Globus pallidus (tissue), 1 donor: ENCODE measurements at places on chromosomes 1 and 21.

DNA sequence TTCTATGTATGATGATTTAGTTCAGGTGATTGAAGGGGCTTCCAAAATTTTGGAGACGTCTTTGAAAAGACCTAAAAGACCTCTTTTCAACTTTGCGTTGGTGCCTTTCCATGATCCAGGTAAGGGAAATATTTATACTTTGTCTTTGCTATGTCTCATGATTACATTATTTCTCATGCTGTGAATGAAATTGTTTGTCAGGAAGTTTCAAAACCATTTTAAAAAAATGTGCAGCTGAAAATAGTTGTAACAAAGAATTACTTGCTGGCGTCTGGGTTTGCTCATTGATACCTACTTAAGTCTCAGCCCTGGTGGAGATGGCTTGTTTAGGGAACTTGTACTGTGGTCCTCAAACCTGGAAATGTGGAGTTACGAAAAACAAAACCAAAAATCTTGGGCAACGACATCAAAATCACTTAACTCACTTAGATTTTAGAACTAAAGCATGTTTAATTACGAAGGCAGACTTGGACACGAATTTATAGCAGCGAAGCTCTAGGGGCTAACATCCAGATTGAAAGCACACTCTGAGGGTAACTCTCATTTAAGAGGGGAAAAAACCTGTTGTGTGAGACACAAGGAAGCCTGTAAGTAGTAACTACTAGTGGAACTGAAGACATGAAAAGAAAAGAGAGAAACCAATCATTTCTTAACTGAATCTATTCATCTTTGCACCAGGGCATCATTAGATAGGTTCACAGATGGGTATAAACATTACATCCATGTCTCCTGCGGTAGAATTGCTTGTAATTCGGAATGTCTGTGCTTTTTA lies 924 bp downstream of the HMCN1 start:
- no peak for DNase-seq

- no peak for DNase-seq
These were observed 30.5 kb downstream of the TMEM53 start for GRCh38 chr1:44643721-44644334.

- no peak for DNase-seq
These were observed 53.9 kb downstream of the DMRTB1 start for GRCh38 chr1:53512807-53513755.

- DNase-seq, result no peak
These were observed 234.3 kb upstream of the ADAMTS5 start for GRCh38 chr21:27201197-27201596.

DNA sequence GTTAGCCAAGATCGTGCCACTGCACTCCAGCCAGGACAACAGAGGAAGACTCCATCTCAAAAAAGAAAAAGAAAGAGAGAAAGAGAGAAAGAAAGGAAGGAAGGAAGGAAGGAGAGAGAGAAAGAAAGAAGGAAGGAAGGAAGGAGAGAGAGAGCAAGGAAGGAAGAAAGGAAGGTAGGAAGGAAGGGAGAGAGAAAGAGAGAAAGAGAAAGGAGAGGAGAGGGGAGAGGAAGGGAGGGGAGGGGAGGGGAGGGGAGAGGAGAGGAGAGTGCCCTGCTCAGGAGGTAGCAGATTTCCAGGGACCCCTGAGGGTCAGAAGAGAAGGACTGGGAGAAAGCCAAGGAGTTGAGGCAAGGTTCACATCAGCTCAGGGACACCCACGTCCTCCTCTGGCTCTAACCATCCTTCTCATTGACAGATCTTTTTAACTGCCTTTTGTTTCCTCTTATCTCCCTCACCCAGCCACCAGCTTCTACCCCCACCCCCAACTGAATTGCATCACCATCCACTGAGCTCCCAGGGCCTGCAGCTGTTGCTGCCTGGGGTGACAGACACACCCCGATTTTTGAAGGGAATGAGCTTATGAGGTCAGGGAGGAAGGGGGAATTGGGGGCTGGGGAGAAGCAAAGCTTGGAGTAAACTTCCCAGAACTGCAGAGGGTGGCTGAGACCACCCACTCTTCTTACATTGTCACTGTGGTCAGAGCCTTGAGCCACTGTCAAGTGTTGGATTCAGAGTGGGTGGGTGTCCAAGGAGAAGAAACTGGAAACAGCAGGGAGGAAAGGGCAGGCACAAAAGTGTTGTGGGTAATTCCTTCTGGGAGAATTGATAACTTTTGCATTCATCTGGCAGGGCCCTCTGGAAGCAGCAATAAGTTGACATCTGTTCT lies 91.6 kb downstream of the GLUL start:
- DNase-seq, result peak; percentile 87

DNA sequence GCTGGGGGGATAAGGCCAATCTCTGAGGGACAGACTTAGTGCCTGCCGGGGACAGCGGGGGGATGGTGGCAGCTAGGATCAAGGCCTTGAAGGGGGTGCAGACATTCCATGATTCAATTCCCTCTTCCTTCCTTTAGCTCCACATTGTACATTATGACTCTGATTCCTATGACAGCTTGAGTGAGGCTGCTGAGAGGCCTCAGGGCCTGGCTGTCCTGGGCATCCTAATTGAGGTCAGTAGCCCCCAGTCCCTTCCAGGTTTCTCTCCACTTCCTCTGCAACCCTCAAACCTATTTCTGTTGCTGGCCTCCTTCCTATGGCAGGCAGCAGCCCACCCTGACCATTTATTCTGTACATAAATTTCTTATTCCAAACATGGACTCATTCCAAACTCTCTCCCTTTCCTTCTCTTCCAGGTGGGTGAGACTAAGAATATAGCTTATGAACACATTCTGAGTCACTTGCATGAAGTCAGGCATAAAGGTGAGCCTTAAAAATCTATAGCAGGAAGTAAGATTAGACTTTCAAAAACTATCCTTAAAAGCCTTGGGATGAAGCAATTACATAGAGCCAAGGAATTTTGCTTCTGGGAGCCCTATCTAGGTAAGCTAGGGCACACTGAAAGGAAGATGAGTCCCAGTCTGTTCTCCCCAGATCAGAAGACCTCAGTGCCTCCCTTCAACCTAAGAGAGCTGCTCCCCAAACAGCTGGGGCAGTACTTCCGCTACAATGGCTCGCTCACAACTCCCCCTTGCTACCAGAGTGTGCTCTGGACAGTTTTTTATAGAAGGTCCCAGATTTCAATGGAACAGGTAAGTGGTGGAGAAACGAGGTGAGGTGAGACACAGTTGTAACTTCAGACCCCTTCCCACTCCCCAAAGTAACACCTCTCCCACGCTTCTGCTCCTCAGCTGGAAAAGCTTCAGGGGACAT lies 5.1 kb downstream of the CA14 start:
- DNase-seq, result no peak

- DNase-seq, result no peak
These were observed 248.8 kb upstream of the ADGRL2 start for GRCh38 chr1:81551946-81552345.

DNA sequence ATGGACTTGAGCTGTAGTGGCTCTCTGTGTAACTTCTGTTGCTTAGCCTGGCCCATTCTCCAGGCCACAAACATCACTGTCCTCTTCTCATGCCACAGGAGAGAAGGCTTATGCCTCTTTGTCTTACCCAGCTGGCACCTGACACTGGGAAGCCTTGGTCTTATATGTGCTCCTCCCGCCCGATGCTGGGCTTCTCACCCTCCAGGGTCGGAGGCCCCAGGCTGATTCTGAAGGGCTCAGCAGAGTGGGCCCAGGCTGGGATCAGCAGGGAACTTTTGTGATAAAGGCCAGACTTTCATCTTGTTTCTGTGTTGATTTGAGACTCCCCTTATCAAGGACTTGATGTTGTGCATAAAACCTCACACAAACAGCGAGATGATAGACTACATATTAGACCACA lies 29.8 kb downstream of the TRPM2 start:
- no peak for DNase-seq

DNA sequence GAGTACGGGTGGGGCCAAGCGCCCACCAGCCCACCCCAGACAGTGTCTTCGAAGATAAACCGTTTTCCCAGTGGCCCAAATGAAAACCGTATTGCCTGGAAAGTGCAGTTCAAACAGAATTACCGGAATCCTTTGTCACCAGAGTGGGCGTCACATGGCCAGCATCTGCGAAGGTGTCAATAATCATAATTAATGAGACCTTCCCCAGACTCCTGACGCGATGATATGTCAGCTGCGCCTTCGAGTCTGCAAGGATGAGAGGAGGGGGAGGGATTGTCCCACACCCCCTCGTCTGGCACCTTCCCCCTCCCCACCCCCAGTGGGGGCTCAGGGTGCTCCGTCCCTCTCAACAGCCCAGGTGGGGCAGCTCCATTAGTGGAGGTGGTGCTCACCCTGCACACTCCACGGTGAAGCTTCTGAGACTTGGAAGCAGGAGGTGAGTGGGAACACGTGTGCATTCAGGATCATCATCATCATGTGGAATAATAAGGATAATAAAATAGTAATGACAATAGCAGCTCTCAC lies 215.1 kb downstream of the PTPRU start:
- DNase-seq, result no peak

DNA sequence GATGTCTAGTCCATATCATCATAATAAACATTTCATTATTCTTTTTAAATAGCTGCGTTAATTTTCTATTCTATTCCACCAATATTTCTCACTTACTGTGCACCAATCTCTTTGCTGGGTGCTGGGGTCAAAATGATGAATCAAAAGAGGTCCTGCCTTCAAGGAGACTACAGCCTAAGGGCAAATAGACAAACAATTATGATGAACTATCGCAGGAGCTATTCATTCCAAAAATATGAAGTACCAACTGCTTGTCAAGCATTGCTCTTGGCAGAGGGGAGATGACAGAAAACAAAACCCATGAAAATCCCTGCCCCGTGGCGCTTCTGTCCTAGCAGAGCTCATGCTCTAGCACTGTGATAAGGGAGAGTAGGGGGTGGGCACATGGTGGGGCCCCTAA lies 28.8 kb upstream of the SLC26A9 start:
- DNase-seq, result no peak

- DNase-seq, result no peak
These were observed 129.3 kb upstream of the VAMP3 start for GRCh38 chr1:7641587-7642417.

DNA sequence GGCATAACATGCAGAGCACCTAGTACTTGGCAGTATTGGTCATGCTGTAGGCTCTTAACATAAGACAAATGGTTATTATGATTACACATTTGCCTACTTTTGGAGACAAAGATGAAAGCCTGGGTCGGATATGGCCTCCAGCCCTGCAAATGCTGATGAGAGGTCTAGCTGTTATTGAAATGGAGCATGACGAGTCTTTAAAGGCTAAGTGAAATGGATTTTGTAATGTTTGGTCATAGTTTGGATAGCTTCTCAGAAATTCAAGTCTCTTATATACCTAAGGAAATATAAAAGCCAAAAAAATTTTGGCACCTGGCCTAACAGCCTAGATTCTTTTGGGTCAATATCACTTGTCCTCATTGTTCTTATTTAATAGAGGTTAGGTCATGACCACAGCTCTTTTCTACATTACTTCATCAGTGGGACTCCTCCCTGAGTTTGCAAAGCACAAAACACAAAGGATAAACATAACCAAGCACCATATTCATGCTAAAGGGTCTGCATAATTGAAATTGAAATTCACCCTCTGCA lies 69.2 kb upstream of the WLS start:
- no peak for DNase-seq

DNA sequence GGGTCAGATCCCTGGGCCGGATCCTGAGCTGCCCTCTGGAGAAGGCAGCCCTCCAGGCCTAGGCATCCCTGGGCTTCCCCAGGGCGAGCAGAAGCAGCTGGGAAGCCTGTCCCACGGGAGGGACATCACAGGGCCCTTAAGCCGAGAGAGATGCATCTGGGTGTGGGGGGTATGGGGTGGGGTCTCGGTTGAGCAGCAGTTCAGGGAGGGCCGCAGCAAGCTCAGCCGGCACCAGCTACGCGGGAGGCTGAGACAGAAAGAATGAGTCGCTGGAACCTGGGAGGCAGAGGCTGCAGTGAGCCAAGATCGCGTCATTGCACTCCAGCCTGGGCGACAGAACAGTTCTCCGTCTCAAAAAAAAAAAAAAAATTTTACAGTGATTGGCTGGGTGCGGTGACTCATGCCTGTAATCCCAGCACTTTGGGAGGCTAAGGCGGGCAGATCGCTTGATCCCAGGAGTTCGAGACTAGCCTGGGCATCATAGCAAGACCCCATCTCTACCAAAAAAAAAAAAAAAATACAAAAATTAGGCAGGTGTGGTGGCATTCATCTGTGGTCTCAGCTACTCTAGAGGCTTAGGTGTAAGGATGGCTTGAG lies 37.7 kb downstream of the RRP1 start:
- no peak for DNase-seq

- no peak for DNase-seq
These were observed 24.9 kb upstream of the CYYR1 start for GRCh38 chr21:26597981-26598380.

GRCh38 chr1:85019994-85020393 lies 23.1 kb upstream of the MCOLN2 start:
- no peak for DNase-seq

DNA sequence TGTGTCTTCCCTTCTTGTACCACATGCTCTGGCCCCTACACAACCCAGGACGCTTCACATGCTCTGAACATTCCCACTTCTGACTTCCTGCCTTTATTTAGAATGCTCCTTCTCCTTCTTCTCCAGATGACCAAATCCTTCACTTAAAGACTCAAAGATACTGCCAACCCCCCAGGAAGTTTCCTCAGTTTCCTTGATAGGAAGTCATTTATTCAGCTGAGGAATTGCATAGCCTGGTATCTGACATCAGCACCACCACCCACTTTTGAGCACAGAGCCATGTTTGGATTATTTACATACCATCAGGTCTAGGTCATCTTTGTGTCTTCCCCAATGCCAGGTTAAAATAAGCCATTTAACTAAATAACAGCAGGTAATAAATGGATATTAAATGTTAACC lies 42.4 kb downstream of the GFI1 start:
- DNase-seq, result no peak

DNA sequence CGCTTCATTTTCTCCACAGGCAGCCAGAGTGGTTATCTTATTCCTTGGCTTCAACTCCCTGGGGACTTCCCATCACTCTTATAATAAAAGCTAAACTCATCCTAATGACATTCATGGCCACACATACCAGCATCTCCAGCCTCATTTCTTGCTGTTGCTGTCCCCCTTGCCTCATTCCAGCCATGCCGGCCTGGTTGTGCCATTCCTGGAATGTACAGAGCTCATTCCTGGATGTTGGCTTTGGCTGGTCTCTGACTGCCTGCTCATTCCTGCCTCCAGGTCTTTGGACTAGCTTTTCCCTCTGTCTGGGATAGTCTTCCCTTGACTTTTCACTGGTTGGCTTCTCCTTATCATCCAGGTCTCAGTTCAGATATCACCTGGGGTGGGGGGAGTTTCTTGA lies 2.4 kb upstream of the PEF1 start:
- DNase-seq, result no peak

DNA sequence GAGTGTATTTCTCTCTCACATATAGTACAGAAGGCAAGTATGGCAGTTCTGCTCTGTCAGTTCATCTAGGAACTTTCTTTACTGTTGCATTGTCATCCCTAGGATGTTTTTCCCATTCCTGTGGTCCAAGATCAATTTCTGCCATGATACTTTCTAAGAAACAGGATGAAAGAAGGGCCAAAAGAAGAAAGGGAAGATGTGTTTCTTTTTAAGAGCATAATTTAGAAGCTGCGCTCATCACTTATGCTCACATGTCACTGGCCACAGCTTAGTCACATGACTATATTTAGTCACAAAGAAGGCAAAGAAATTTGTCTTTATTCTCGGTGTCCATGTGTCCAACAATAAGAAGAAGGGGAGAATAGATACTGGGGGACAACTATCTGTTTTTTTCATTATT lies 7.0 kb upstream of the MAST2 start:
- peak; percentile 7 for DNase-seq

GRCh38 chr1:156384658-156385057 lies 15.6 kb downstream of the RHBG start:
- no peak for DNase-seq

- peak; percentile 33 for DNase-seq
These were observed 842 bp upstream of the ZC3H12A start for GRCh38 chr1:37473431-37474045.
